Stimulated activated CD4-positive, alpha-beta T cell treated with anti-CD3 and anti-CD28 coated beads, TNF-alpha, amount 100 ng/mL, for 24 hours (primary cell): ENCODE measurements at places on chromosomes 2 and 18.

GRCh38 chr2:156452971-156453370 lies 16.8 kb downstream of the GPD2 start:
- no peak for DNase-seq

DNA sequence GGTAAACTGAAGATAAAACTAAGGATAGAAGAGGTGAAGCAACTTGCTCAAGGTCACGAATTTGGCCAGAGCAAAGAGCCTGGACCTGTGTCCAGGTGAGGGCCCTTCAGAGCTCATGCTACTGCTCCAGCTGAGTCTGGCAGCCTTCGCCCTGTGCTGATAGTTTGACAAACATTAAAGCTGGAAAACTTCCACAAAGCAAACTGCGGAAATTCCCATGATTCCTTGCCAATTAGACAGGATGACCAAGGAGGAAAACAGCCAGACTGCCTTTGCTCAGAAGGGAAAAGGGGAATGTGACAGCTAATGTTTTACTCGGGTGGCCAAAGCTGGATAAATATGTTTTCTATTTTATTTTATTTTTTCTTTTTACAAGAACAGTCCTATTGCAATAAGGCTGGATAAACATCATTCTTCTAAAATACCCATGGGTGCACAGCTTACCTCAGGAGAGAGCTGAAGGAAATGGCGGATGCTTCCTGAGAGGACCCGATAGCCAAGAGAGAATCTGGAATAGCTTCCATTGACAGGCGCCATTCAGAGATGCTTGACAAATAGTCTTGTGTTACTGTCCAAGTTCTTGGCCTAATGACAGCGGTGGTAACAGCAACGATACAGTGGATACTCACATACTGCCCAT lies 5.3 kb upstream of the CTAGE1 start:
- DNase-seq: no peak

DNA sequence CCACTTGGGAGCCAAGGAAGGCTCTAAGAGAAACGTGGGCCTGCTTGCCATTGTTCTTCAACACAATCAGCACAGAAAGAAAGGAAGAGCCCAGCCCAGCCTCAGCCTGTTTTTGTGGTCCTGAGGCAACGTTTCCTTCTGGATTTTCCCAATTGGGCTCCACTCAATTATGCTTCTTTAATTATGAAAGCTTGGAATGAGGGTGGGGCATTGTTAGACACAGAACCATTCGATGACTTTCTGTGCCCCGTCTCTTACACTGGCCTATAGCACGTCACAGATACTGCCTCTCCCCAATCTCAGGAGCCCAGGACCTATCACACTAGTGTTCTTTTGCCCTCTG lies 207.4 kb downstream of the ZFP36L2 start:
- no peak for DNase-seq

- peak; percentile 66 for DNase-seq
These were observed 336.2 kb downstream of the ZEB2 start for GRCh38 chr2:144183727-144184126.

- no peak for DNase-seq
These were observed 3.5 kb upstream of the IGFBP5 start for GRCh38 chr2:216698895-216699294.

DNA sequence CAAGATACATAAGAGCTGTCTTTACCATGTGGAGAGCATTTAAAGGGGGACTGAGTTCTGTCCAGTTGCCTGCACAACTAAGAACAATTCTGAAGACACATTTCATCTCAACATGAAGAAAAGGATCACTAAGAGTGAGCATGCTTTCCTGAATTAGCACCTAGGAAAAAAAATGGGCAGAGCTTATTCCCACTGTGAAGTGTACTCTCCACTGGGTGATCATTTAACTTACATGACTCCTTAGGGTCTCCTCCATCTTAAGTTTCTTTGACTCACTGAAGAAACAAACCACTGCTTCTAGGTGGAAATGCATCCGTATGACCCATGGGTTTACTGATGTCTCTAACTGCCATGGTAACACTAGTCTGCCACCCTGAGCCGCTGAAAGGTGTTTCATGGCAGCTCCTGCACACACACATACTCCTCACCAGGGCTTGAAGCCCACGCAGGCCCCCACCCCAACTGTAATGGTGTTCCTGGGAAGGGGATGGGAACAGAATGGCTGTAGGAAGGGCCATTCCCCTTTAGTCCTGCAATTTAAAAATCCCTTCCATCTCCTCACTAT lies 27.1 kb downstream of the HDLBP start:
- DNase-seq: no peak

GRCh38 chr2:190156530-190157212 lies 94.1 kb upstream of the MSTN start:
- no peak for DNase-seq

- DNase-seq: no peak
These were observed 888 bp upstream of the ADCY3 start for GRCh38 chr2:24920809-24921441.

- no peak for DNase-seq
These were observed 91.3 kb downstream of the ZNF804A start for GRCh38 chr2:184689638-184690037.

- DNase-seq: no peak
These were observed 43.9 kb downstream of the FOSL2 start for GRCh38 chr2:28436525-28437051.

- DNase-seq: no peak
These were observed 63.9 kb upstream of the TUBA3E start for GRCh38 chr2:130261970-130262760.

- no peak for DNase-seq
These were observed 41.7 kb downstream of the NOL10 start for GRCh38 chr2:10647886-10648605.

- DNase-seq: no peak
These were observed 23.7 kb downstream of the METTL8 start for GRCh38 chr2:171410101-171410500.

DNA sequence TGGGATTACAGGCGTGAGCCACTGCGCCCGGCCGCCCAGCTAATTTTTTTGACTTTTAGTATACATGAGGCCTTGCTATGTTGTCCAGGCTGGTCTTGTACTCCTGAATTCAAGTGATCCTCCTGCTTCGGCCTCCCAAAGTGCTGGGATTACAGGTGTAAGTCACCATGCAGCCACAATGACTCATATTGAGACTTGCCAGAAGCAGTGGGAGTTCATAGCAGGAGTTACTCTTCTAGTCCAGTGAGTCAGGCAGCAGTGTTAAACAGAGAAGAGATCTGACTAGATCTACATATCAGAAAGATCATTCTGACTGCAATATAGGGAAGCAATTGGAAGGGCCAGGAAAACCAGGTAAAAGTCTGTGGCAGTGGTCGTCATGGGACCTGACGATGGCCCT lies 1.5 kb upstream of the FLACC1 start:
- no peak for DNase-seq

DNA sequence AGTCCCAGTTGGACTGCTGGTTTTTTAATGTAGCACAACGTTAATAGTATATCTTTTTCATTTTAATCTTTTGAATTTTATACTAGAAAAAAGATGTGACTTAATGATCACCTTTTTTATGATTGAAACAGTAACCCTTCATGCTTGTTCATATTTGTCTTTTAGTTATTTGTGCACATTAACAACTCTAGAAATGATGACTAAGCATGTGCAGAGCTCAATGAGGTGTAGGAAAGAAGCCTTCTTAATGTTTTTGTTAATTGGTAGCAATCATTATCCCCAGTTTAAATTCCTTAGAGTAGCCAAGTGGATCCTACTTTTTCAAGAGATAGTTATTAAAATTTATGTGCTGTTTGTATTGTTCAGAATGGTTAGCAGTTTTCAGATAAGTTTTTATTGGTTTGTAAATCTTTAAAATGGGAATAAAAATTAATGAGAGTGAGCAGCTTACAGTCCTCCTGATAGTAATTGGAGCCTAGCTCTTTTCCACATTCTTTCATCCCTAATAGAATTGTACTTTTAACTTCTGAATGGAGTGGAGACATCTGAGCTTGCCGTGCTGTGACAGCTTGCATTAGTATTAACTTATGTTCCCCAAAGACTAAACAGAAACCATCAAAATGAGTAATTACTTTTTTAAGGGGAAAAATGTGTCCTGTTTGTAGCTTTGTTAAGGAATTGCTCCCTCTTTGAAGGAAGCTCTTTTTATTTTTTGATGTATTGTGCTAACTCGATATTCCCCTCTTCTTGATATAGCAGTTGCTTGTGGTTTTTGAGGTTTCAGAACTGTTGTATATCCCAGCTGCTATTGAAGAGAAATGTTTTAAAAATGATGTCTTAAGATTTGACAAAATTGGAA lies 17.3 kb downstream of the PIK3C3 start:
- no peak for DNase-seq

DNA sequence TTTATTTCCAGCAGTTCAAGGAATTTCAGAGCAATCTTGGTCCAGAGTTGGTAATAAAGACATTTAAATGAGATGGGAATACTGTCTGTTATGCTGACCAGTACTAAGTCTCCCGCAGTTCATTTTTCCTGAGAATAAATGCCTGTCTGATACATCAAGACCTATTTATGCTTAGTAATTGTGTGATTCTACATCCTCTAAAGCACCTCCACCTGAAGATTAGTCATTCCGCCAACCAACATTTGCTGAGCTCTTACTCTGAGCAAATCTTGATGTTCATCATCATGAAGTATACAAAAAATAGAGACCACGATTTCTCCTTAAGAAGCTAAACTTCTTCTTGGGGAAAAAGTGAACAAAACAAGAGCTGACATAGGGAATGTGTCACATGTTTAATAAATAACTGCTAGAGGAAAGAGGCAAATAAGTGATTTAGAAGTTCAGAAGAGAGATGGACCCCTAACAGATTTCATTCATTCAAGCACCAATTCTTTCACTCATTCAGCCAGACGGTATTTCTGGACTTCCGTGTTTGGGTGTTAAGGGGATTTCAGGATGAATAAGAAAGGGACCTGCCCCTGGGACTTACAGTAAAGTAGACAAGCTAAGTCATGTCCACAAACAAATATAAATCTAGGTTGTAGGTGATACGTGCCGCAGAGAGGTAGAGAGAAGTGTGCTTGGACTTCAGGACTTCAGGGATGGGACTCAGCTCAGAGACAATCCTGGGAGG lies 34.2 kb upstream of the PPP4R1 start:
- DNase-seq: no peak

DNA sequence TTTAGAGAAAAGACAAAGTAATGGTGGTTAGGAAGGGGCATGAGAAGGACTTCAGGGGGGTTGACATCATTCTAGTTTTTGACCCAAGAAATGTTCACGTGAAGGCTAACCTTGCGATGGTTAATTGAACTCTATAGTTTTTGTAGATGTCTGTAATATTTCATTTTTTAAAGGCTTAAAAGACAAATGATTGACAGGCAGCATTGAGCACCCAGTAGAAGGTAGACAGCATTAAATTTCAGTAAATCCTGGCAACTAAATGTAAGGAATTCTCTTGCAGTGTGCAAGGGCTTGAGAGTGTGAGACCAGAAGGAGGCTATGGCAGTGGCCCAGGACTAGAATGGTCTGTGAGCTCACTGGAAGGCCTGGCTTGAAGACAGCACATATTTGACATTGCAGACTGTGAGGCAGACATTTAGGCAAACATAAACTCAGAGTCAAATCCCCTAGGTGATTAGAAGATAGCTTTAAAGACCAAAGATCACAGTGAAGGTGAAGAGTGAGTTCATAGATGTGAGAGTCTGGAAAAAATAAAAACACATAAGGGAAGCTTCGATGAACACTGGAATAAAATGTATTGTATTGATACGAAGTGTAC lies 100.1 kb upstream of the MAP4K4 start:
- no peak for DNase-seq

GRCh38 chr18:13253786-13254688 lies 35.5 kb downstream of the LDLRAD4 start:
- no peak for DNase-seq

- no peak for DNase-seq
These were observed 148.8 kb upstream of the STON1 start for GRCh38 chr2:48380989-48381625.

DNA sequence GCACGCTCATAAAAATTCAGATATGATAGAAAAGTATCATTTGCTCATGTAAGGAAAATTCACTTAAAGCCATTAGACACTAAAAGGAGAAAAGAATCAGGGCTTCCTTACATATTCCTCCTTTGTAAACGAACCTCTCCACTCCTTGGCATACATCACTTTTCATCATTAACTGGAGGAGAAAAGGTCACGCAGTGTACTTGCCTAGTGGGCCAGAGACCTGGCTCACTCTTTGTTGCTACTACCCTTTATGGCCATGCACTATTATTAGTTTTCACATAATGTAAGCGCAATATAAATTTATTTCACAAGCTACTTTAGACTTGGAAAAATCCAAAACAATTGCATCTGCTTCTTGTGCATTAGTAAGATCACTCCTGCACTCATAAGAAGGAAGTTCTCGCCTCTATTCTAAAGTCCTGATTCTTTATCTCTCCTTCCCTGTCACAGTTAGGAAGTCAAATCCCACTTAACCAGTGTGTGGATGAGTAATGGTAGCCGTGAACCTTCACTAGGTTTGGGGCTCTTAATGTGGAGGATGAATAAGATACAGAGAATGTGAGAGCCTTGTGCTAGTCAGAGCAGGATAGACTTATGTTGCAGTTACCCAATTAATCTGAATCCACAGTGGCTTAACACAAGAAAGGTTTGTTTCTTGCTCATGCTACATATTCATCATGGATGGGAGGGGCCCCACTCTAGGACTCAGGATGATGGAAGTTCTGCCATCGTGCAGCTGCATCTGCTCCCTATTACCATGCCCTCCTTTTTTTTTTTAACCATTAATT lies 115.0 kb upstream of the GLS start:
- DNase-seq: no peak

DNA sequence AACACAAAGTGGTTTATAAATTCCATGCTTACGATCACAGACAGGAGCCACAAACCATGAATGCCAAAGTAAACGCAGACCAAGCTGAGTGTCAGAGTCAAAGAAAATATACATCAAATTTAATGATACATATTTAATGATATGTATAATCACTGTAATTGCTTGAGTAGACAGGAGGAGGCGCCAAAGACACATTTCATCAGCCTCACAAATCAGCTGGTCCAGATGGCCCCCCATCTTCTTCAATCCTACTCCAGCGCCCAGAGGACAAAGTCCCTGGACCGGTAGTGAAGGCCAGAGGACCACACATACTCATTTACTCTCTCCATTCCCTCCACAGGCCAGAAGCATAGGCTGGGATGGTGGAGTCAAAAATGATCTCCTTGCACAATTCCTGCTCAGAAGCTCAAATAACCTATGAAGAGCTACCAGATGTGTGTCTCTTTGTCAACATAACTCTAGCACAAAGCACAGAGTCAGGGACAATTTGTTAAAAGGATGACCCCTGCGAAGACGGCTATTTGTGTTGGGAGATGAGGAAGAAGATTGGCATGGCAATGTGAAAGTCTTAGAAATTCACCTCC lies 149.3 kb upstream of the PGAP1 start:
- DNase-seq: no peak
